CD4-positive, alpha-beta memory T cell (primary cell): ENCODE measurements at places on chromosomes 1 and 21. TPM values are rescaled to one million over a fixed set of nuclear protein-coding genes. Genes with fewer than 3 reads are reported as not detected.

The NMNAT2 gene
- total RNA-seq = not detected

DNA sequence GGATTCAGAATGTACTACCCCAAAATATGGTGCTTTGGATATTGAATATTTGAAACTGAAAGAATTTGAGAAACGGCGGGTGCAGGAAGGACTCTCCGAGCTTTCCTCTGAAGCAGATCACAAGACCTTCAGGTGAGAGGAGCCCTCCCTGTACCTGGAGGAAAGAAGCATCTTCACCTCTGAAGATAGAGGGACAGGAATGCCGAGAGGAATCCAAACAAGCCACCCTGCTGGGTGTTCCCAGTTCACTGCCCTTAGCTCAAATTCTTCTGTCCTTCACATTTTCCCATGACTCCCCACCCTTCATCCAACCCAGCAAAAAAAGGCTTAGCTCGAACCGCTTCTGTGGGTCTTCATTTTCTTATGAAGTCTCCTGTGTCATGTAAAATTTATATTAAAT lies 18.2 kb upstream of the PADI2 start:
- no peak for DNase-seq

DNA sequence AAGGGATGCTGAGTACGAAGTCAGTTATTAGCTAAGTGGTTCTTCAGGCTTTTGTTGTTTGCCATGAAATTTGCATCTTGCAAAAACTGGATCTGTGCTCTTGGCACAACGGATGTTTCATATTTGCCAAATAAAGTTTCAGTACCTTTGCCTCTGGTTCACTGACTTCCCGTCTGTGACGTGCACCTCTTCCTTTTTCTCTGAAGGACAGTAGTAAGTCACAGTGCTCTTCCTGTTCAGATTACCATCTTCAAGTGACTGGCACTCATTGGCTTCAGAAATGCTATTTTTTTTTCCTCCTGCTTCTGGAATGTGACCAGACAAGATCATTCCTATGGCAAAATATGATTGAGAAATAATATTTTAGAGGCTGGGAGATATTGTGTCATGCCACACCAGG lies 75.9 kb upstream of the GREM2 start:
- peak; percentile 7 for DNase-seq

- no peak for DNase-seq
These were observed 1760.3 kb downstream of the NCAM2 start for GRCh38 chr21:22758478-22758877.

DNA sequence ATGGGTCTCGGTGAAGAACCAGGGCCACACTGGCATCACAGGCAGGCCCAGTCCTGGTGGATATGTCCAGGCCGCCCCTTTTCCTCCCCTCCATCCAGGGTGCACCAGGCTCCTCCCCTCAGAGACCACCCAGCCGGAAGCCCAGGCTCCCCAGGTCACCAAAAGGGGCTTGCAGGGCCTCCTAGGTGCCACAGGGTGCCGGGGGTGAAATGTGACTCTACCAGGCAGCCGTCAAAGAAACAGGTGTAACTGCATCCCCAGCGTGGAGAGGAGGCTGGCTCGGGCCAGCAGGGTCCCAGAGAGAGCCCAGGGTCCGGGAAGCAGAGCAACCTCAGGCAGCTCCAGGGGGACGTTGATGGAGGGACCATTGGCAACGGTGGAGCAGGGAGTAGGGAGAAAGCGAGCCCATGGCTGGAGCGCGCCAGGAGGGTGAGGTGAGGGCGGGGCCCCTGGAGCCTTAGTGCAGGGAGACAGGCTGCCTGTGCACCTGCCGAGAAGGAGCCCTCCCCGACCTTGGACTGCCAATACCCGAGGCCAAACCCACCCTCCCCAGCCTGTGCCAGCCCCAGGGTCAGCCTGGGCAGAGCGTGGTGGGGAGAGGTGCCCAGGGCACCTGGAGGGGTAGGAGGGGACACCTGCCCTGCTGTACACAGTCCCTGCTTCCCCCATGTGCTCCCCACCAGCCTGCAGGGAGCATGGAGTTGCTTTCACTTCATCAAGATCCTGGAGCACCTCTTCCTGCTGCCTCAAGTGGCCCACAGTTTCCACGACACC lies 48.3 kb upstream of the POFUT2 start:
- no peak for DNase-seq

DNA sequence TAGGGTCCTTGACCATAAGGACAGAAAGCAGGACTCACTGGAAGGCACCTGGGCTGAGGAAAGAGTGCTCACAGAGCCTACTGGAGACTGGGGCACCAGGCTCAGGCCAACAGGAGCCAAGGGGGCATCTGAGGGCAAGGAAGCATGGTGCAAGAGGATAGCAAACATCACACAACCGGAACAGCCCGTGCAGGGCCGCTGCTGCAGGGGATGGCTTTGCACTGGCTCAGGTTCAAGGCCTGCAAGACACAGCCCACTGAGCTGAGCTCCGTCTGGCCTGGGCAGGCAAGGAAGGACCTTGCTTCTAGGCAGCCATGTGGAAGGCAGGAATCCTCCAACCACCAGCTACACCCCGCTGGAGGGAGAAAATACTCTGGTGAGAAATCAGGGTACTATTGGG lies 59.8 kb upstream of the KIF26B start:
- no peak for DNase-seq

- no peak for DNase-seq
These were observed 10.8 kb downstream of the MTARC1 start for GRCh38 chr1:220797553-220797952.

The GSTM5 gene
- not detected for total RNA-seq

GRCh38 chr1:38052750-38053415 lies 6.3 kb upstream of the POU3F1 start:
- DNase-seq = no peak

DNA sequence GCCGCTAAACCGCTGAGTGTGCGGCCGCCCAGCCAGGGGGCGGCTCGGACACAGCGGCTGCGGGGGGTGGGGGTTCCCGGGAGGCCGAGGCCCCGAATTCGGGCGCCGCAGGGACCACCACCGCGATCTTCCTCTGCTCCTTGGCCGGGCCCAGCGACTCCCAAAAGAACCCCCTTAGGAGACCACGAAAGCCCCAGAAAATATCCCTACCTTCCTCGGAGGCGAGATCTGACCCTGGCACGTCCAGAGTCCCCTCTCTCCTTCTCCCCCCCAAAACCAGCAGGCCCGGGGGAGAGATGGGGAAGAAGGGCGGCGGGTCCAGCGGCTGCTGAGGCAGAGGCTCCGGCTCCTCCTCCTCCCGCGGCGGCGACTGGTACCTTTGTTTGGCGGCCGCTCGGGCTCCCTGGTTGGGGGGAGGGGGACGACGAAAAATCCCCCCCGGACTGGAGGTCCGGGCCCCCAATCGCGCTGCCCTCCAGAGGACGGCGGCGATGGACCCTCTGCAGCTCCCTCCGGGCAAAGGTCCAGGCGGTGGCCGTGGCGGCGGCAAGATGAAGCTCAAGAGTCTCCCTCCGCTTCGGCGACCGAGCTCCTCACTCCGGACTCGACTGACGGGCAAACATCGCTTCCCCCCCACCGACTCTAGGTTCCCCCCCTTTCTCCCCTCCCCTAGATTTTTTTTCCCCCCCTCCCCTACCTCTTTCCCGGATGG lies at the start of gene ARID4B:
Gene ARID4B, minus strand, starts transcription at position 621 of the 712 bp plus-strand sequence. CDS start 1,260 bp downstream, outside the sequence.
- DNase-seq = no peak

The TFAP2E gene
- 2.9 TPM for total RNA-seq

DNA sequence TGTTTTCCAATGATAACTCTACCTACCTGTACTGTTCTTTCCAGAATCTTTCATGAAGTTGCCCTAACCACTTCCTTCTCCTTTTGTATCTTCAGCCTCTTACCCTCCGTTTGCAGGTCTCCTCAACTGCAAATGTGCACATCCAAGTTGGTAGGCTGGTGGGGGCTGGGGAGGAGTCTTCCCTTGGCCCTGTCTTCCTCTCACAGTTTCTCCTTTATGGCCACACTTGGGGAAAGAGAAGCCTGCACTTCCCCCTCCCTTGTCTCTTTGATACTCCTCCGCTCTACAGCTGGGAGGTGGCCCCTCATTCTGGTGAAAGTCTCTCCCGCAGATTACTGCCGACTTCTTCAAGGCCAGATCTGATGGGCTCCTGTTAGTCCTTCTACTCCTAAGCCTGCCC lies 26.9 kb upstream of the GPR88 start:
- no peak for DNase-seq

The RNPEP gene
- total RNA-seq = 25.9 TPM

GRCh38 chr1:20928146-20928545 lies 141.0 kb upstream of the HP1BP3 start:
- DNase-seq = no peak

The ATP6V1G3 gene
- not detected for total RNA-seq

The NBPF1 gene
- total RNA-seq = 16.7 TPM

The CFHR5 gene
- not detected for total RNA-seq

- DNase-seq = no peak
These were observed 210.1 kb upstream of the C1orf87 start for GRCh38 chr1:60283690-60284089.

DNA sequence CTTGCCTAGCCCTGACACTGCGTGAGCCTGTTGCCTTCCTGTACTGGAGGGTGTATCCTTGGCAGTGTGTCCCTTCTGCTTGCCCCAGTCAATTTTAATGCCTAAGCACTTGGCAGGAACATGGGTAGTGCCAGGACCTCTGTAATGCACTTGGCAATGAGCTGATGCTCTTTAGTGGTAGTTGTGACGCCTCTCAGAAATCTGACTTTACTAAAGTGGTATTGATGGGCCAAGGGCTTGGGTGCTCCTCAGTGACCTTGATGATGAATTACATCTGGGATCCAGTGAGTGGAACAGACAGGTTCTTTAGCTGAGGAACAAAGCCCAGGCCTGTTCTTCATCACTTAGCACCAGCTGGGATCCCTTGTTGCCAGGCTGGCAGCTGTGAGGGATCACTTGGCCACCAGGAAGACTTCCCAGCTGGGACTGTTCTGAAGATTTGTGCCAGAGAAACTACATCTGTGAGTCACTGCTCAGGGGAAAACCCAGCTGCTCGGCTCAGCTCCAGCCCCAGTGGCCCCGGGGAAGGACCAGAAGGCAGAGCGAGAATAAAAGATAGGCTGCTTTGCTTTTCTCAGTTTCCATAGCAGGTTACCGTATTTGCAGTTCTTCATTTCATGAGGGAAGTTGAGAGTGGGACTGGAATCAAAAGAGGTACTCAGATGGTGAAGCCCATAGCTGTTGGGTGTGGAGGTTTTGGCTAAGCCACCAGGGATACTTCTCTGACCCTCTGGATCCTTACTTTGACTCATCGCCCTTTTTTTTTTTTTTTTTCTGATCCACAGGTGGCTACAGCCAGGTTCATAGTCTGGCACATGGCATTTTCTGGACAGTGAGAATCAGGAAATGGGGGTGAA lies 28.5 kb upstream of the KCNA2 start:
- DNase-seq = peak; percentile 44

DNA sequence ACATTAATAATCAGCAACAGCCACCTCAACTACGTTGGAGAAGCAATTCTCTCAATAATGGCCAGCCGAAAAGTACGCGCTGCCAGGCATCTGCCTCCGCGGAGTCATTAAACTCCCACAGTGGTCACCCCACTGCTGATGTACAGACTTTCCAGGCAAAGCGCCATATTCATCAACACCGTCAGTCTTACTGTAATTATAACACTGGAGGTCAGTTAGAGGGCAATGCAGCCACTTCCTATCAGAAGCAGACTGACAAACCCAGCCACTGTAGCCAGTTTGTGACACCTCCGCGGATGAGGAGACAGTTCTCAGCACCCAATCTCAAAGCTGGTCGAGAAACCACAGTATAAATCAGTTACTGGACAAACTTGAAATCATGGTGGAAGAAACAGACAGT lies 93.9 kb downstream of the KIF1B start:
- no peak for DNase-seq

The CELA3A gene
- not detected for total RNA-seq

DNA sequence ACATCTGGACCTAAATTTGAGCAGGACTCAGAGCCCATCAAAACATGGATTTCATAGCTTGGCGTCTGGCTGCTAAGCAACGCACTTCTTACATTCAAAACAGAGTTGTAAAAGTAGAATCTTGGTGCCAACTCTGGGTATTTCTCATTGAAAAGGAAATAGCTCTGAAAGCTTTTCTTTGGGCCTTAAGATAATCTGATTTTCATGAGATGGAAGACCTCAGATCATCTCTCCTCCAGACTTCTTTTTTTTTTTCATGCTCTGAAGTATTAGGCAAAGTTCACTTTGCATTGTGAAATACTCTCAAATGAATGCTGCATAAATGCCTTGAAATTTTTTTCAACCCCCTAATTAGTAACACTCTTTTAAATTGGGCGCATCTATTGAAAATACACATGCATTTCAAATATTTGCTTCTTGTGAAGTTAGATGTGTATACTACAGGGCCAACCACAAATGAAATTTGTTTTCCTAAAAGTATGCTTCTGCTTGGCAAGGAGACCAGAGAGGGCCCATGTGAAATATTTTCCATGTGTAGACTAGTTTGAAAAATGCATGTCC lies 4.2 kb downstream of the ADAMTS5 start:
- no peak for DNase-seq

The DPT gene
- total RNA-seq = not detected

The AZIN2 gene
- 6.9 TPM for total RNA-seq

The TRIM67 gene
- not detected for total RNA-seq

DNA sequence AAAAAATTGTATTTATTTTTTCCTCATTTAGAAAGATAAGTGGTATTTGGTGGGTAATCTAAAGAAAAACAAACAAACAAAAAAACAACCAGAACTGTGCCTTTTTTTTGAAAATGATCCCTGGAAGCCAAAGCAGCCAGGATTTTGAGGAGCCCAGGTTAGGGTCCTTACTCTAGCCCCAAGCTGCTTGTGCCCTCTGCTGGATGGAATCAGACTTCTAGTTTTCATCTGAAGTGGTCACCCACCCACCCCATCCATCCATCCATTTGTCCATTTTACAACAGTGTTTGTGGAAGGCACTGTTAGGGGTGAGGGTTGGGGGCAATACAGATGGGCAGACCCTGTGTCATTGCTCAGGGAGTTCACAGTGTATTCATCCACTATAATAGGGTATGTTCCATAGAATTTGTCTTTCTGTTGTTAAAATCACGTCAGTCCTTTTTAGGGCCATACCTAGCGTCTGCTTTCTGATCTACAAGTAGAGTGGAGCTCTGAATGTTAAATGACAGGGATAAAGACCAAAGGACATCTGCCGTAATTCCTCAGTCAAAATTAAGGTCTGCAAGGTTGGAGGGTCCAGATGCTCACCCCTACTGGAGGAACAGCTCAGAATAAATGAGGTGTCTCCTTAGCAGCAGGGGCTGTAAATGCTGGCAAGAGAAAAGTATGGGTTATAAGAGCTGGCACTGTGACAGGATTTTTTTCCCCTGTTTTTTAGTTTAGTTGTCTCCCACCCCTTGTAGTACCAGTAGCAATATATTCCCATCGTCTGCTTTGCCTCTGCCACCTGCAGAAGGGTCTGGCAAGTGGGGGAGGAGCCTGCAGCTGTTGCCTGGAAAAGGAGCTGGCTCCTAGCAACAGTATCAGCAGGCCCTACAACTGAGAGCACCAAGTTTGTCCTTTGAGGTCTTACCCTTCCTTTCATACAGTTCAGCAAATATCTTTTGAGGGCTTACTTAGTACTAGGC lies 3.2 kb downstream of the LRRC42 start:
- DNase-seq = no peak

- no peak for DNase-seq
These were observed 123.0 kb downstream of the TIAM1 start for GRCh38 chr21:31221043-31221442.

The ATP1A4 gene
- not detected for total RNA-seq

The OR6F1 gene
- not detected for total RNA-seq

The GNAT2 gene
- total RNA-seq = not detected
